ENCODE measurements at places on chromosomes 11 and 22.

DNA sequence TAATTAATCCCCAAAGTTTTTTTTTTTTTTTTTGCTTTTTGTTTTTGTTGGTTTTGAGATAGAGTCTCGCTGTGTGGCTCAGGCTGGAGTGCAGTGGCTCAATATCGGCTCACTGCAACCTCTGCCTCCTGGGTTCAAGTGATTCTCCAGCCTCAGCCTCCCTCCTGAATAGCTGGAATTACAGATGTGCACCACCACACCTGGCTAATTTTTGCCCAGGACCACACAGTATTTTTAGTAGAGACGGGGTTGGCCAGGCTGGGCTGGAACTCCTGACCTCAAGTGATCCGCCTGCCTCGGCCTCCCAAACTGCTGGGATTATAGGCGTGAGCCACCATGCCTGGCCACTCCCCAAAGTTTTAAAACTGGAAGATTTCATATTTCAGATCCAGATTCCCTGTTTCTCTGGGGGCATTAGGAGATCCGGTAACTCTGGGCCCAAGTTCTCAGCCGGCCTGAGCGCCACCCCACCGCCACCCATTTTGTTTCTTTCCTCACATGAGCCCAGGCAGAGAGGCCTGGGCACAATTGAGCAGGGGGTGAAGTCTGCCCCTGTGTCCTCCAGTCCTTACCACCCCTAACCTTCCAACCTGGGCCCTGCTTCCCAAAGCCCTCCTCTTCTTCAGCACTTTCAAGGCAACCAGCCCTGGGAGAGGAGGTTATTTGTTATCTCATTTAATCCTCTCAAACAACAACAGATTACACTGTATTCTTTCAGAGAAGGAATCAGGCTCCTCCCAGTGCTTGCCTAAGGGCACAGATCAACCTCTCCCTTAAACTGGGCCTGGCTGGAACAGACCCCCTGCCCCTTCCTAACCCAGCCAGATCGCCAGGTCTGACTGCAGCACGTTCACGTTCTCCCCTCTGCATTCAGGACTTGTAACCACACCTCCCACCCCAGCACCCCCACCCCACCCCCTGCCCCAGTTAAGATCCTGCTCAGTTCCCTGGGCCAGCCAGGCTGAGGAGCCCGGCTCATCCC, 1.9 kb upstream of the CSNK1E start:
- no peak for DNase-seq

DNA sequence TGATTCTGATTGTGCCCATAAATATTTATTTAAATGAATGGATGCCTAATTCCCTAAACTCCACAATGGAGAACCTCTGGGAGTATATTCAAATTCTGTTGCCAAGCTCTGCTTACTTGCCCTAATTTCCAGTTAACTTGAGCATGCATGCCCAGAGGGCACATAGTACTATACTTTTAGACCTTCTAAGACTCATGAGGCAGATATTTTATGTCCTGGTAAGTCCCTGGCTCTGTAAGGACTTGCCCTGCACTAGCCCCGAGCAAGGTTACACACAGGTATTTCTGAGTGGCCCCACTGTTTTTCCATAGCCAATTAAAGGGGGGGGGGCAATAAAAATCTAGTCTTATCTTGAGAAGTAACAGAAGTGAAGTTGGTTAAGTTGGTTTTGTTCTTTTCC, 21.1 kb upstream of the CAPRIN1 start:
- DNase-seq = no peak

- peak; percentile 83 for DNase-seq
Observed at GRCh38 chr11:45354976-45355705, 69.0 kb upstream of the SYT13 start.

- DNase-seq = peak; percentile 49
Observed at GRCh38 chr11:14644226-14645014, 816 bp downstream of the PDE3B start.

DNA sequence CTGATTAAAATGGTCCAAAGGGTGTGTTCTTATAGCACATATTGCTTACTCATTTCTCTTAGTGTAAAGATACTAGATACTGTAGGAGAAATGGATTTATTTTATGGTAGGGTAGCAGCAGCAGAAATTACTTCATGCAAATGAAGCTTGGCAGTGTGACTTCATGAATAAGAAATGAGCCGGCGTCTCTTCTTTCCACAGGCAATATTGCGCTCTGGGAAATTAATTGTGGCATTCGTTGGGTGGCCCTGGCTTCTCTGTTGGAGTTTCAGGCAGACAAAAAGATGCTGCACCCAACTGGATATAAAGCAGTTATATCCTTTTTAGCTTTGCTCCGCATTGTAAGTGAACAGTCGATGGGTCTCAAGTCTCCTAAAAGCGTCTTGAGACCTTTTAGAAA, 211.0 kb upstream of the NAV2 start:
- no peak for DNase-seq

- DNase-seq = no peak
Observed at GRCh38 chr11:86861810-86862209, 61.5 kb downstream of the PRSS23 start.

DNA sequence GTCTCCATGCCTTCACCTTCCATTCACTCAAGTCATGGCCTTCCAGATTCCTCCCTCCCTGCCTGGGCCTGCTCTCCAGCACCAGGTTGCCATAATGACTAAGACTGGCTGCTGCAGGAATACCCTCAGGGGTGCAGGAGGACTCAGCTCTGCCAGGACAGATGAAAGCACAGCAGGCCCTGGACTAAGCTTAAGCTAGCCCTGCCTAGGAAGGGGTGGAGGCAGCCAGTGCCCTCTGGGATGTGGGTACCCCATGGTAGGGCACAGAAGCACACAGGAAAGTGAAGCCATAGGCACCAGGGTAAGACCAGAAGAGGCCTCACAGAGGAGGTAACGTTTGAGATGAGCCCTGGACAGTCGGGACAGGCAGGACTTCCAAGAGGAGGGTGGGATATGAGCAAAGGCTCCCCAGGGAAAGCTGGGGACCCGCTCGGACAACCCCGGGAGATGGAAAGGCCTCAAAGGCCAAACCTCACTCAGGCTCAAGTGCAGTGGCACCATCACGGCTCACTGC, 3.0 kb upstream of the RIN1 start:
- no peak for DNase-seq

- DNase-seq = no peak
Observed at GRCh38 chr11:131928992-131929391, 558.6 kb downstream of the NTM start.
